Mucosa of gallbladder (tissue), 1 donor: ENCODE measurements at places on chromosomes 4 and X. TPM values are rescaled to one million over a fixed set of nuclear protein-coding genes. Genes with fewer than 3 reads are reported as not detected.
A peak's percentile ranks its signal among the peaks of the same experiment; 100 is the strongest.

DNA sequence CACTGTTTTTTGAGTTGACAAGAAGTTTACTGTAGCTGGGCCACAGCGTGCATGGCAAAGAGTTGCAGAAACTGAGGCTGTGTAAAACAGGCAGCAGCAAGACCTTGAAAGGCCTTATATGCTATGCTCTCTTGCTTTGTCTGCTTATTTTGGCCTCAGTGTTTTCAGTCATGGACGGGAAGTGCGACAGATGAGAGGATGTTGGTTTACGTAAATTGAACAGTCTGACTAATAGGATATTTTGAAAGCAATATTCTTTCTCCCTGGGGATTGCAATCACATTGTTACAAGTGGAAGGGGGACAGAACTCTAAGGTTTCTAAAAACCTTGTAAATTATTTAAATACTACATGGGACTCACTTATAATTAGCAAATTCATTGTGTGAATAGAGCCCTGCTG is 32.2 kb upstream of the MAGEA10 start:
- no peak for DNase-seq

- no peak for DNase-seq
These were observed 69.2 kb downstream of the SYNPO2 start for GRCh38 chr4:118957722-118958445.

DNA sequence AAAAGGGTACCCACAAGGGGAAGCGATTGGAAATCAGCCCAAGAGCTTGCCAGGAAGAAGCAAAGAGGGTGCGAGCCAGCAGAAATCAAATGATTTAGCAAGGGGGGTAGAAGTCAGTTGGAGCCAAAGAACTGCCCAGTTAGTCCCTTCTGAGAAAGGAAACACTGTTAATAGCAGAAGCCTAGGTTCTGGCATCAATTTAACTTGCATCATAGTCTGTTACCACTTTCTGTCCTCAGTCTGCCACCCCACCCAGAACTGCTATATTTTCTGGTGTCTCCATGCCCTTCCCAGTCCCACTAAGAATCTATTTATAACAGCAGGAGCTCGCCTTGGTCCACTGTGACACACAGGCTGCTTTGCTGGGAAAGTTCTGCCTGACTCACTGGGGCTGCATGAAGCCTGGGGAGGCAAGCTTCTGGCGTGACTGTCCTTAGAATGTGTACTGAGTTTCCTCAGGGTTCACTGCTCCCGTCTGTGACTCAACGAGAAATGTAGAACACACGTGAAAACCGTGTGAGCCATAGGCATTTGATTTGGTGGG is 157.8 kb upstream of the TTC29 start:
- DNase-seq: peak; percentile 14

- no peak for DNase-seq
These were observed 188.8 kb upstream of the BMP3 start for GRCh38 chr4:80841587-80842281.

DNA sequence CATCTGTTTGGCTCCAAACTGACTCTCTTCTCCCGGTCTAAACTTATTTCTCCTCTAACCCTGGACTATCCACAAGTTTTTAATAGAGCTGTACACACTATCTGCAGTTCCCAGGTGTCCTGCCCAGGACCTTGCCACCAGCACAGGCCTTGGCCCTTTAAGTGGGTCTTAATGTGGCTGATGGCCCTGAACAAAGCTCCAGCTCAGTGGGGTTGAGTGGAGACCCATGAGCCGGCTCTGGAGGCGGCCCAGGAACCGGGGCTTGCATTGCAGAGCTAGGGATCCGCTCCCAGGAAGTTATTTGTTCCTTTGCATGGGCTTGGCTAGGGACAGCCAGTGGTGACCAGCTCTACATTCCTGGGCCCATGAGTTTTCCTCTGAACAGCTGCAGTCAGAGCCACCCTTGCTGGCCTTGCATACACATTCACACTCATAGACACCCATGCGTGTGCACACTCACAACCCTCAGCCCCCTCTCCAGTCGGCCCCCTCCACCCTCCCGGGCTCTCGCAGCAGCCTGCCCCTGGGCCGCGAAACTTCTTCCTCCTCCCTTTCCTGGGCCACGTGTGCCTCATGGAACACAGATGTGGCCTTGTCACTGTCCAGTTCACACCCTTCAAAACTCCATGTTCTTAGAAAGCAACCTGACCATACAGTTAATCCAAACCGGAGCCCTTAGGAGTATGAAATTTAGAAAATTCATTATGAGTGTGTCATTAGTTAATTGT is 58.2 kb downstream of the GPR143 start:
- DNase-seq: no peak

The MAGEB1 gene
- total RNA-seq: not detected

The NAP1L3 gene
- 5.2 TPM for total RNA-seq

The ACOT9 gene
- total RNA-seq: 30.6 TPM

GRCh38 chrX:66489339-66489738 is 149.5 kb downstream of the EDA2R start:
- no peak for DNase-seq

The GABRQ gene
- 0.03 TPM for total RNA-seq

GRCh38 chrX:133819546-133819945 is 165.8 kb downstream of the GPC3 start:
- DNase-seq: no peak

The RNF150 gene
- total RNA-seq: 20.5 TPM

DNA sequence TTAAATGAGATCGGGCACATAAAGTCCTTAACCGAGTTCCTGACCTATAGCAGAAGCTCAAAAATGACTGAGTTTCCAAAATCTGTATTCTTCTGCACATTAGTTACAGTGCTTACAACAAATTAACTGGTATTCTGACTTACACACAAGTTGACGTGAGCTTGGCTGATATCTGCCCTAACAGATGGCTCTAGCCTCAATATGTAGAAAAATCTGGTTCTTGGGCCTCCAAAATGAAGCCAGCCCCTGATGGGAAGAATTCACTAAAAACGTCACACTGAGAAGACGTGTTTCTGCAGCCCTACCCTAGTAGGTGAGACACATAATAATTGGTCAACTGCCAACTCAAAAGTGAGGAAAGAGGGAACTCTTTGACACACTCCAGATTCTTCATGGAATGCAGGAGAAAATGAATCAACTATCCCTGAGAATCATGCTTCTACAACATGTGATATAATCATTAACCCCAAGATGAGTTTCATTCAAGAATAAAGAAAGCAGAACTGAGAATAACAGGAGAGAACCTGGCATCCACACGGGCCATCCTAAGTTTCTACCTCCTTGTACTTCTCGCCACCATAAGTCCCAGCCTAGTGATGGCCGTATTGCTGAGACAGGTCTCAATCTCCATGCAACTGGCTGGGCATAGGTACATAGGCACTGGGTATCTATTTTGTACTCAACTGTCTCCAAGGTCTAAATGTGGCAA is 8.2 kb downstream of the STX18 start:
- no peak for DNase-seq
